ENCODE measurements at places on chromosomes 7 and 10.

- DNase-seq = no peak
These were observed 10.3 kb upstream of the WDR86 start for GRCh38 chr7:151420144-151420543.

GRCh38 chr7:51428217-51428887 lies 111.7 kb upstream of the COBL start:
- no peak for DNase-seq

DNA sequence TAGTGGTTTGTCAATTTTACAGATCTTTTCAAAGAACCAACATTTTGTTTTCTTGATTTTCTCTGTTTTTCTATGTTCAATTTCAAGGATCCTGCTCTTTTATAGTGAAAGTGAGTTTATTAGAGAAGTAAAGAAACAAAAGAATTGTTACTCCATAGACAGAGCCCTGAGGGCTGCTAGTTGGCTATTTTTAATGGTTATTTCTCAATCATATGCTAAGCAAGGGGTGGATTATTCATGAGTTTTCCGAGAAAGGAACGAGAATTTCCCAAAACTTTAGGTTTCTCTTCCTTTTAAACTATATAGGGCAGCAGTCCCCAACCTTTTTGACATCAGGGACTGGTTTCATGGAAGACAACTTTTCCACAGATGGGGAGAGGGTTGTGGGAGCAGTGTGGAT lies 165.0 kb downstream of the CCSER2 start:
- DNase-seq = no peak

- DNase-seq = no peak
These were observed 338.0 kb upstream of the MKI67 start for GRCh38 chr10:128463991-128464760.

- DNase-seq = no peak
These were observed 39.1 kb upstream of the ABLIM1 start for GRCh38 chr10:114697061-114697598.

DNA sequence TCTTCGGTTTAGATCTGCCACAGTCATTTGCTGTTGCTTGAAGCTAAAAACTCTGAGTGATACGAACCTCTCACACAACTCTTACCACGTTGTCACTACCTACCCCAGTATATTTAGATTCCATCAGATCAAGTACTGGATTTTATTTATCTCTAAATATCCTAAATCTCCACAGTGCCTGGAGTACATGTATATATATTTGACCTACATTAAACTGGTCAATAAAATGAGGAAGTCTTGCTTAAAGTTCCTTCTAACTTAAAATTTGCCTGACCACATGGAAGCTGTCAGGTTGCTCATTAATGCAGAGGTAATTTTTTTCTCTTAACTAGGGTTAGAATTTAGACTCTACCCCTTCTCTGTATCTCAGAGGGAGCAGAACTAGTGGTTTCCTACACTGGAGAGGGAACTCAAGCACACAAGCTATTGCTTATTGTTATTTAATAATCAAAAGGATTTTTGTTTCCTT lies 3.1 kb upstream of the MACC1 start:
- DNase-seq = no peak

GRCh38 chr10:12566161-12567115 lies 217.1 kb downstream of the CAMK1D start:
- DNase-seq = no peak

DNA sequence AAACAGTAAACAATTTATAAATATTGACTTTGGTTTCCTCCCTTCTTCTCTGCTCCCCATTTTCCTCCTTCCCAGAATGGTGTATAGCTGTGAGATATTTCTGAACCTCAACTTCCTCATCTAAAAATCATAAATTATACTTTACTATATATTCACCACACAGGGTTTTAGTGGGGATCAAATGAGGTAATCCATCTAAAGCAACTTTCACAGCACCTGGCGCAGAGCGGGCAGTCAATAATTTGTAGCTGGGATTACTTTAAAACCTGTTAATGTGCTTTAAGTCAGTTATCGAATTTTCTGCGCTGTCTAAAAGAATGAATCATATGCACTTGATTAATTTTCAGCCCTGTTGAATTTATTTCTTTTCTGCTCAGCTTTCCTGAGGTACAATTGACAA lies 172.7 kb downstream of the PTEN start:
- DNase-seq = no peak

DNA sequence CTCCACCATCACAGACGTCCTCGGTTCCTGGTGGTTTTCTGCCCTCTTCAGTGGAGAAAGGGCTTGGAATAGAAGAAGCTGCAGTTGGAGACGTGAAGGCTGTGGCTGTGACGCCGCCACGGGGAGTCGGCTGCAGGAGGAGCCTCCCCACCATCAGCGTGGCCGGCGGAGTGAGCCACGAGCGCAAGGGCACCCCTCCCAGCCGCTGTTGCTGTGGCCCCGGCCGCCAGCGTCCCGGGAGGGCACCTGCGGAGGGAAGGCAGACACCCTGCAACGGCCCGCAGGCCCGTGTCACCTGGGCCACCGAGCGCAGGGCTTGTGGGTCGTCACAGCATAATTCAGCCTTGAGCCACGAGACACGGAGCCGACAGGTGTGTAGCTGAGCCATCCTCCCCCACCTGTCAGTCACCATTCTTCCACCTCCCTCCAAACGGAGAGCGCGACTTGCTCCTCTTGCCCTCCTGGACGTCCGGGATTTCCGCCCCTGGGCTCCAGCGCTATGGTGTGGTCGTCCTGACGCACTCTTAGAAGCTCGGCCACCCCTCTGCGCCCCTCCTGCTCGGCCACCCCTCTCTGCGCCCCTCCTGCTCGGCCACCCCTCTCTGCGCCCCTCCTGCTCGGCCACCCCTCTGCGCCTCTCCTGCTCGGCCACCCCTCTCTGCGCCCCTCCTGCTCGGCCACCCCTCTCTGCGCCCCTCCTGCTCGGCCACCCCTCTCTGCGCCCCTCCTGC lies 102.7 kb downstream of the PTPRN2 start:
- DNase-seq = no peak

- no peak for DNase-seq
These were observed 715.7 kb upstream of the SORCS1 start for GRCh38 chr10:107880185-107880584.

- DNase-seq = peak; percentile 67
These were observed 64.6 kb downstream of the GSAP start for GRCh38 chr7:77351539-77352004.
